ENCODE measurements at places on chromosomes 7 and 10.

DNA sequence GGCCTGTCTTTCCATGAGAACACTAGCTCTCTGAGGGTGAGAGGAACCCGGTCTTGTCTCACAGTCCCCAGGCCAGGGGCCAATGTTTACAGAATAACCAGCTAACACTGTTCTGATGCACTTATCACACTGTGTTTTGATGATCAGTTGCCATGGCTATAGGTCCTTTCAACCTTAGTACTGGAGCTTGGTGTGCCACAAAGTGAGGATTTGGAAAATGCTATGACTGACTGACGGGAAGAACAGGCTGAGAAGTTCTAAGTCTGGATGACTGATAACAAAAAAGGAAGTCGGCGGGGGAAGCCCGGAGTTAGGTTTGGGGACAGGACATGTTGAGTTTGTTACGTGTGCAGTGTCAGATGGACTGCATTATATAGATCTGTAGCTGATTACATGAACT, 141.8 kb downstream of the CTTNBP2 start:
- DNase-seq = no peak

DNA sequence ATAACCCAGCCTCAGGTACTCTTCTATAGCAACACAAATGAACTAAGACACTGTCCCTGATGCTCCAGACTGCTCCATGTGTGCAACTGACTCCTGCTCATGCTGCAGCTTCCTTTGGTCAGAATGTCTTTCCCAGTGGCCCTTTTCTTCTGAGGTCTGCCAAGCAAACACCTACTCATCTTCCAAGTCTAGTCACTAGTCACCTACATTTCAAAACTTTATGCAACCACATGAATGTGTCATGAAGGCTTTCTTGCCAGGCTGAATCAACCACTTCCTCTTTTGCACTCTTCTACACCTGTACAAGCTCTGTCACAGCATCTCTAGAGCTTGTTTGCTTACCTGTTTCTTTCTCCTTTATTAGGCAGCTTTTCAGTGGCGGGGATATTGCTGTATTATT, 75.8 kb downstream of the LSMEM1 start:
- no peak for DNase-seq

GRCh38 chr7:25643286-25643685, 415.0 kb upstream of the NPVF start:
- DNase-seq = no peak

DNA sequence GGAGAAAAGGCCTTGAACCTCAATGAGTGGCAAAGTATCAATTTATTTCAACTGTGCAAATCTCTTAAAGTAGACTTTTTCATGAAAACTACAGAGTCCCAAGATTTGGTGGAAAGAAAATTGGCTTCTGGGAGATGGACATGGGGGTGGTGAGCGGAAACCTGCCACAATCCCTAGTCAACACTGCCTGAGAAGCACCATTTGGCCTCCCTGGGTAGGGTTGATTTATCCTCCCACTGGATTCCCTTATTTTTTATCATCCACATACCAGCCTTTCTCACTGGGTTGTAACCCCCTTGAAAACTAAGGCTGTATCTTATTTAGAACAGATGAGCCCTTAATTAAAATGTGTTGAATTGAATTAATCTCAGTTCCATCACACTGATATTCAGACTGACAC, 101.7 kb upstream of the PTN start:
- no peak for DNase-seq

GRCh38 chr7:22094413-22095342, 149.0 kb upstream of the CDCA7L start:
- no peak for DNase-seq

All from SK-N-SH (cell line).